Sciatic nerve (tissue), 2 donors: ENCODE measurements at places on chromosomes 3 and 15. TPM values are rescaled to one million over a fixed set of nuclear protein-coding genes. Genes with fewer than 3 reads are reported as not detected.

ZMYND10 gene
- total RNA-seq, result 1.9 TPM

CPLX3 gene
- not detected for total RNA-seq

CTXN2 gene
- total RNA-seq, result not detected

GPR176 gene
- total RNA-seq, result 5.7 TPM

XCR1 gene
- 0.27 TPM for total RNA-seq

ANKRD63 gene
- total RNA-seq, result not detected

MRPL47 gene
- total RNA-seq, result 20.7 TPM

RCCD1 gene
- total RNA-seq, result 12.4 TPM

GASK1A gene
- 17.8 TPM for total RNA-seq

MOBP gene
- 3.8 TPM for total RNA-seq

PPP2R3A gene
- 15.2 TPM for total RNA-seq

ATP10A gene
- 5.7 TPM for total RNA-seq

LYZL4 gene
- not detected for total RNA-seq

LRTM1 gene
- not detected for total RNA-seq

LDHAL6B gene
- total RNA-seq, result not detected

ROPN1 gene
- total RNA-seq, result not detected

DUSP7 gene
- total RNA-seq, result 22.1 TPM

ACAD9 gene
- total RNA-seq, result 54.0 TPM

UPK1B gene
- 0.98 TPM for total RNA-seq

GHSR gene
- total RNA-seq, result not detected

CALML4 gene
- 12.8 TPM for total RNA-seq

ARID3B gene
- total RNA-seq, result 5.5 TPM

SYNPR gene
- total RNA-seq, result not detected

SLC22A14 gene
- total RNA-seq, result 0.13 TPM

PTPRG gene
- total RNA-seq, result 67.7 TPM

ACSBG1 gene
- total RNA-seq, result 0.18 TPM

PIGB gene
- total RNA-seq, result 8.5 TPM

ABHD14A gene
- 15.9 TPM for total RNA-seq

ZNF619 gene
- 7.3 TPM for total RNA-seq

LRRC34 gene
- 4.7 TPM for total RNA-seq

DNAH12 gene
- total RNA-seq, result 0.80 TPM

ITIH4 gene
- total RNA-seq, result 16.3 TPM

GCSAM gene
- 0.22 TPM for total RNA-seq

CFAP161 gene
- not detected for total RNA-seq

MCF2L2 gene
- 2.6 TPM for total RNA-seq

CRABP1 gene
- total RNA-seq, result 28.8 TPM

ANKRD34C gene
- 0.13 TPM for total RNA-seq

RETNLB gene
- not detected for total RNA-seq

DUOX1 gene
- 5.9 TPM for total RNA-seq

SAXO2 gene
- total RNA-seq, result 2.0 TPM

GABRB3 gene
- 4.5 TPM for total RNA-seq

RYR3 gene
- 18.5 TPM for total RNA-seq

SLC28A2 gene
- not detected for total RNA-seq

TMCO5A gene
- not detected for total RNA-seq

RASGRF1 gene
- 3.0 TPM for total RNA-seq

ACKR4 gene
- total RNA-seq, result 3.1 TPM

ARL6 gene
- total RNA-seq, result 9.8 TPM

CPNE9 gene
- not detected for total RNA-seq

COLQ gene
- 6.3 TPM for total RNA-seq

GOLGA8S gene
- 1.5 TPM for total RNA-seq

P2RY13 gene
- 3.7 TPM for total RNA-seq

ACTC1 gene
- total RNA-seq, result 0.94 TPM

GRAMD2A gene
- total RNA-seq, result 6.7 TPM

BNC1 gene
- 0.58 TPM for total RNA-seq

SLC28A1 gene
- 0.45 TPM for total RNA-seq
